ENCODE measurements at places on chromosomes 5 and 9.

GRCh38 chr9:7858166-7858565 lies 58.6 kb upstream of the DMAC1 start:
- DNase-seq, result no peak

DNA sequence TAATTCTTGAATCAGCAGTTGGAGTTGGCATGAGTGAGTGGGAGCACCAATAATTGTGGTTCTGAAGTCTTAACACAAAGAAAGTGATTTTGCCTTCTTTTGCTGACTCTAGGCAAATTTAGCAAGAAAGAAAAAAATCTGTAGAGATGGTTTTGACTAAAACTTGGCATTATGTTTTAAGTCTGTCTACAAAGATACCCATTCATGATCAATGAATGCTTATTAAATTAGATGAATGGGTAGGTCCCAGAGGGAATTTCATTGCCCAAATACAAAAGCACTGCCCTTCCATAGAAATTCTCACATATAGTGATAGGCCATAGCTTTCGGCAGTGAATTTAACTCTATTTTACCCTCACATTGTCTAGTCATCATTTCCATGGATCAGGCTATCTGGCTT lies 428.6 kb upstream of the ADAMTSL1 start:
- DNase-seq, result no peak

DNA sequence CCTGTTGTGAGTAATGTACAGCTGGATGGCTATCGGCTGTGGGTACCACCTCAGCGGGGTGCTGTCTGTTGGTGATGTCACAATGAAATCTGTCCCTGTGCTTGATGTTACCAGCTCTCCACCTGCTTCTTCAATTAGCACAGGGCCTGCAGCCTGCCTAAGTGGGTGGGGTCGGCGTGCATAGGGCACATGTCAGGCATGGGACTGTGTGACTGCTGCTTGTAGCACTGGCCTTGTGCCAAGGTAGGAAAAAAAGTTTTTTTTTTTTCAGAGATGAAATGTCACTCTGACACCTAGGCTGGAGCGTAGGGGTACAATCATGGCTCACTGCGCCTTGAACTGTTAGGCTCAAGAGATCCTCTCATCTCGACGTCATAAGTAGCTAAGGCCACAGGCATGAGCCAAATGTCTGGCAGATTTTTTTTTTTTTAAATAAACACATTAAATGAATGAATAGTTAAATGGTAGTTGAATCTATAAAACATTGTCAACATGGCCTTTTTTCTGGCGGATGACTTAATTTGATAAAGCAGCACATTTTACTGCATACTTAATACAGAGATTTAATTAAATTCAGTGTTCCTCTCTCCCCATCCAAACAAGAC lies 222.5 kb downstream of the NXNL2 start:
- no peak for DNase-seq

DNA sequence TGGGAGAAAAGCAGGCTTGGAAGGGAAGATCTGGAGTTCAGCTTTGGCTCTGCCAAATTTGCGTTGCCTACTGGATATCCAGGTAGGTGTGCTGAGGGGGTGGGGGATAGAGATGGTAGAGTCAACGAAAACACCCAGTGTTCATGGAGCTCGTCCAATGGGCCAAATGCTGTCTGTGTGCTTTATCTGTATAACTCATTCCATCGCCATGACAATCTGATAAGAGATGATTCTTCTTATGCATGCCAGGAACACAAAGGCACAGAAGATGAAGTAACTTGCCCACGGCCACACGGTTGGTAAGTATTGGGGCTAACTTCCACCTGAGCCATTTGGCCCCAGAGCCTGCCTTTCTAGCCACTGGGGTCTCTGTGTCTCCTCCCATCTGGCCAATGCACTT lies 53.2 kb downstream of the BOD1 start:
- no peak for DNase-seq

GRCh38 chr9:113546566-113546965 lies 83.0 kb downstream of the RGS3 start:
- no peak for DNase-seq

- peak; percentile 73 for DNase-seq
Measured at GRCh38 chr5:32489791-32490562, 45.4 kb upstream of the ZFR start.

DNA sequence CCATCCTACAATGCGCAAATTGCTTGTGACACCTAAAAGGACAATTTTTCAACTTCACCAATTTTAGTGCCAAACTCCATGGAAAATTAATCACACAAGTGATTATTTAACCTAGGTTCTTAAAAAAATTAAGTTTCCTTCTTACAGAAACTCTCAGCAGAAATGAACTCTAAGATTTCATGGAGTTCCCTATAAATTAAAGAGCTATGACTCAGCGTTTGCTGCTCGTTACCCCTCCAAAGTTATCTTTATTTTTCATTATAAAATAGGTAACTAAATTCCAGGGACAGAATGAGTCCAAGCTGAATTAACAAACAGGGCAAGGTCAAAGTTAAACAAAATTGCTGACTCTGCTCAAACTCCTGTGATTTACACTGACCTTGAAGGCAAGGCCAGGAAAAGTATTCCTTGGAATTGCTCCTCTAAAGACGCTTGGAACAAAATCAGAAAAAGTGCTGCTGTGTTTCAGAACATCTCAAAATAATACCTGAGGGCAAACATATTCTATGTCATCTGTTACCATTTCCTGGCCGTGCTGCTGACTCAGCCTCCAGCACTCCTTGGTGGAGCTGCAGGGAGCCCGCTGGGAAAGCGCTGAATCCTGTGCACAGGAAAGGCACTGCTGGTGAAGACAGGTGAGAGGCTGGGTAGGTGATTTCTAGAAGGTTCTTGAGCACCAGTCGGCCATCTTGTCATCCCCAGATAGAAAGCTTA lies 2.5 kb upstream of the CMBL start:
- no peak for DNase-seq

DNA sequence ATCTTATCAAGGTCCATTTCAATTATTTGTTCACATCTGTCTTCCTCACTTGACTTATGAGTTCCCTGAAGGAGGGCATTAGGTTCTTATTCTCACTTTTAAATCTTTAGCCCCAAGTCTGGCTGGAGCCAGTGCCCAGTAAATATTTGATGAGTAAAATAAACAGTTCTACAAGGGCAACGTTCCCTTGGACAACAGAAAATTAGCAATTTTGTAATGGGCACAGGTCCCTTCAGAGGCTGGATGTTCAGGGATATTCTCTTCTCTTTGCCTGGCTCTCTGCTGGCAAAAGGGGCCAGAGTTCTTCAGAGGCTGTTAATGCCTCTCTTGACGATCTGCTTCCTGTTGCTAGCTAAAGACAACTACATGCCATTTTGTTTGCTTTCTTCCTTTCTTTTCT lies 149.7 kb downstream of the SEMA6A start:
- DNase-seq, result no peak

- no peak for DNase-seq
Measured at GRCh38 chr5:35924950-35925722, 13.3 kb downstream of the CAPSL start.

GRCh38 chr5:134247428-134248224 lies 21.8 kb upstream of the PPP2CA start:
- DNase-seq, result no peak

DNA sequence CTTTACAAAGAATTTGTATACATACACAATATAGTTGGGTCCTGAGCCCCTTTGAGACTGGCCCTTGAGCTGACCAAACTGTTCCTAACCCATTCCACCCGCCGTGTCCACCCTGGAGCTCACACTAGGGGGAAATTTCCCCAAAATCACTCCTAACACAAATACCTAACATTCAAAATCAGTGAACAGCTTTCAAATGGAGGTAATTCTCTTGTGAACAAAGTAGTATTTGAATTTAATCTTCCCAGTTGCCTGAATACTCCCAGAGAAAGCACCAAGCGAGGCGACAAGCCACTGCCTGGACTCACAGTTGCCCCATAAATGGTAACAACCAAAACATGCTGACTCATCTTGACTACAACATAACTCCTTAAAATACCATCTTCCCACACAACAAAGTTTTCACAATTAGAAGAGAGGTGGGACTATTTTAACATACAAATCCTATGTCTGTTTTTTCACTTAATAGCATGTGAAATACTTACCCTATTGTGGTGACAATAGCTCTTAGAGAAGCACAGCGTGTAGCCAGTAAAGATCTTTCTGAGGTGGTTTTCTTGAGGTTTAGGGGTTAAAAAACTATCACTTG lies 31.7 kb upstream of the SCAMP1 start:
- DNase-seq, result no peak

DNA sequence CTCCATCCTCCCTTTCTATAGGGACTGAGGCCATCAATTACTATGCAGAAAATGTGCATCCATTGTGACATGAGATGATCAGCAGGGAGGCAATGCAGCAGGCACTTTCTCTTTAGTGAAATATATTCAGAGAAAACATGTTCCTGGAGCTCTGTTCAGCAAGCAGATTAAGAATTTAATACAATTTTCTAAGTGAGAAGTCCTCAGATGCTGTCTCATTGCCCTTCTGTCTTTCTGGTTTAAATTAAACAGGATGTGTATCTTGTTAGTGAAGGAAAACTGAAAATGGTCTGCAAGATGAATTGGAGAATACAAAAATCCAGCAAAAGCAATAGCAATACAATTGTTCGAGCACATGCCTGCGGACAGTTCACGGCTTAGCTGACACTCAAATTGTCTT lies 445.8 kb upstream of the RIOK2 start:
- no peak for DNase-seq

GRCh38 chr9:119273325-119273904 lies 95.8 kb downstream of the BRINP1 start:
- DNase-seq, result no peak

DNA sequence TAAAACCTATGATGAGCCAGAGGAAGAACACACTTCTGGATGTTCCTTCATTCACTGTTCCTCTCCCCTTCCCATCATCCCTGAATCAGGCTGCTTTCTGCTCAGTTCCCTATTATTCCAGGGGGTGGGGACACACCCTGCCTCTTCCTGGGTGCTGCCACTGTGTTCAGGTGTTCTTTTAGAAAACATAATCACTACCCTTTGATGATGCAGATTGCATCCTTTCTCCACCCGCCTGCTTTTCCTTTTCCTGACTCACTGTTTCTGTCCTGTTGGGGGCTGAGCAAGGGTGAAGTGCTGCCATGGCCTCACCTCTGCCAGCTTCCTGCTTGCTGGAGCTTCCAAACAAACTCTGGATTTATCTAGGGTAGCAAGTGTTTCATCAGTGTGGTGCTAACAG lies 331.9 kb upstream of the GRIA1 start:
- no peak for DNase-seq

DNA sequence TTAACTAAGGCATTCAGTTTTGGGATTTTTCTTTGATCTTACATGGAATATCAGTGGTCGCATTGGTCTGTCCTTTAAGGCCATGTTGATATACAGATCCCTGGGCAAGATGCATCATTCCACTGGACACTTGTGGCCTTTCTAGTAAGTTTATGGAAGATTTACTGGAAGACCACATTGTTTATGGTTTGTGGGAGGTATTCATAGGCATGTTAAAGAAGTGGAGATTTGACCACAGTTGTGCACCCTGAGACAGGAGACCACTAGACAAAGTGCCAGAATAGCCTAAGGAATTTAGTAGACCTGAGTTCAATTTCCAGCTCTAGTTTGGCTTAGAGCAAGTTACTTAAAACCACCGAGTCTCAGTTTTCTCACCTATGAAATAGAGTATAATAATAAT lies 383.1 kb upstream of the PAPPA start:
- DNase-seq, result no peak

DNA sequence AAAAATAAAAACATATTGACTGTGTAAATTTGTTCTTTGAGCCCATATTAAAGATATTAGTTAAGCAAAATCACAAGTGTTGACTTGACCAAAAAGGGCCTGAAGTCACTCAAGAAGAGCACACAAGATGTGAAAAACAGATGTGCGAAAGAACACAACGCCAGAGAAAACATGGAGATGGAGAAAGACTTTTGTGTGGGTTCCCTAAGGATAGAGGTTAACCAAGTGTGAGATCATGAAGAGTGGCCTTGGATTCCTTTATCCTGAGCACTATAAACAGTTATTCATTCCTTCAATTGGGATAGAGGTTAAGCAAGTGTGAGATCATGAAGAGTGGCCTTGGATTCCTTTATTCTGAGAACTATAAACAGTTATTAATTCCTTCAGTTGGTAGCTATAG lies 361.8 kb downstream of the CDH18 start:
- no peak for DNase-seq

- DNase-seq, result no peak
Measured at GRCh38 chr9:113646946-113647914, 183.7 kb downstream of the RGS3 start.

All from hematopoietic multipotent progenitor cell treated with erythropoietin and hydrocortisone succinate and interleukin-3 and kit ligand, for 17 days (in vitro differentiated cells).